Left ventricle myocardium superior (tissue), 1 donor: ENCODE measurements at places on chromosomes 6 and 20. TPM values are rescaled to one million over a fixed set of nuclear protein-coding genes. Genes with fewer than 3 reads are reported as not detected.
A peak's percentile ranks its signal among the peaks of the same experiment; 100 is the strongest.

UQCC2 gene
- 190 TPM for total RNA-seq

ADGRF5 gene
- total RNA-seq = 45.9 TPM

TCFL5 gene
- 6.1 TPM for total RNA-seq

THBS2 gene
- 10.7 TPM for total RNA-seq

APOM gene
- total RNA-seq = 2.4 TPM

NKAIN4 gene
- not detected for total RNA-seq

IRF4 gene
- 0.32 TPM for total RNA-seq

DNA sequence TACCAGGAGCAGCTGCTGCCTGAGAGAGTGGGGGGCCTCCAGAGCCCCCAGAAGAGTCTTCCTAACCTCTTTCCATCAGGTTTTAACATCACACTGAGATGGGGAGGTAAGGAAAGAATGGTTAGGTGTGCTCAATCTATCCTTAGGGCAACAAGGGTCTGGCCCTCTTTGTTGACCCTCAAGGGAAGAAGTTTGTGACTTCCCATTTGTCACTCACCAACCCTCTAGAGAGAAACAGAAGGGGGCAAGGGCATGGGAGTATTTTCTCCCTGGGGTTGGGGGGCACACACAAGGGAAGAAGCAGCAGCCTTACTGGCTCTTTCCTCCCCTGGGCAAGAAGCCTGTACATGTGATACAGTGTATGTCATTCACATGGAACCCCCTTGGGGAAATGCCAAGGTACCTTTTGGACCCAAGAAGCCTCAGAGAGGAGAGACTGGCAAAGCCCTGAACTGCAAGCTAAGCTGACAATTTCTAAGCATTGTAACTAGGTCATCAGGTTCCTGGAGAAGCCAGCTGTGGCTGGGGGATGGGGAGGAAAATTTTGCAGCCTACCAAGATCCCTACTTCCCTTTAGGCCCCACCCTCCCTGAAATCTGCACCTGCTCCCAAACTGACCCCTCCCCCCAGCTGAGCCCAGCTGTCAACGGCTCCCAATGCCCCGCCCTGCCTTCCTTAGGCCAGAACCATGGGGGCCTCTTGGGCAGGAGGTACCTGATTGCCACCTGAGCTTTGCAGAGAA is 14.5 kb downstream of the BCL2L1 start:
- peak; percentile 69 for DNase-seq

DNA sequence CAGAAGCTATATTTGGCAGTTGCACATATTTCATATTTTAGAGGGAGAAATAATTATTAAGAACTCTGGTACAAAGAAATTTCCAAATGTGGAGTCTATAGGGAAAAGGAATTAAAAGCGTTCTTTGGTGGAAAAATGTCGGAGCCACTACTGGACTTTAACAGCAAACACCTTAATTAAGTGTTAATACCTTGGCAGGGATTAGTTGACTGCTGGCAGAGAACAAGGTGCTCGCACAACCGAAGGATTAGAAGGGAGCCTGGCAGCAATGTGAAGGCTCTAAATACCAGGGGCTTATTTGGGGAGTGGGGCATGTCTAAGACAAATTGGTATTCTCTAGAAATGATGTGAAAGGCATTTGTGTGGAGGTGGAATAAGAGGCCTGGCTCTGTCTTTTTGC is 98.9 kb downstream of the PAK5 start:
- DNase-seq = no peak

GRCh38 chr20:7085467-7085866 is 318.0 kb downstream of the BMP2 start:
- no peak for DNase-seq

- no peak for DNase-seq
These were observed at the start of gene TLDC2 for GRCh38 chr20:36875702-36876472. TSS of gene TLDC2 (plus strand) at chr20:36876138. CDS start at chr20:36876175, 37 bp downstream.

GRCh38 chr20:48230216-48230615 is 444.9 kb upstream of the SULF2 start:
- DNase-seq = no peak

DNA sequence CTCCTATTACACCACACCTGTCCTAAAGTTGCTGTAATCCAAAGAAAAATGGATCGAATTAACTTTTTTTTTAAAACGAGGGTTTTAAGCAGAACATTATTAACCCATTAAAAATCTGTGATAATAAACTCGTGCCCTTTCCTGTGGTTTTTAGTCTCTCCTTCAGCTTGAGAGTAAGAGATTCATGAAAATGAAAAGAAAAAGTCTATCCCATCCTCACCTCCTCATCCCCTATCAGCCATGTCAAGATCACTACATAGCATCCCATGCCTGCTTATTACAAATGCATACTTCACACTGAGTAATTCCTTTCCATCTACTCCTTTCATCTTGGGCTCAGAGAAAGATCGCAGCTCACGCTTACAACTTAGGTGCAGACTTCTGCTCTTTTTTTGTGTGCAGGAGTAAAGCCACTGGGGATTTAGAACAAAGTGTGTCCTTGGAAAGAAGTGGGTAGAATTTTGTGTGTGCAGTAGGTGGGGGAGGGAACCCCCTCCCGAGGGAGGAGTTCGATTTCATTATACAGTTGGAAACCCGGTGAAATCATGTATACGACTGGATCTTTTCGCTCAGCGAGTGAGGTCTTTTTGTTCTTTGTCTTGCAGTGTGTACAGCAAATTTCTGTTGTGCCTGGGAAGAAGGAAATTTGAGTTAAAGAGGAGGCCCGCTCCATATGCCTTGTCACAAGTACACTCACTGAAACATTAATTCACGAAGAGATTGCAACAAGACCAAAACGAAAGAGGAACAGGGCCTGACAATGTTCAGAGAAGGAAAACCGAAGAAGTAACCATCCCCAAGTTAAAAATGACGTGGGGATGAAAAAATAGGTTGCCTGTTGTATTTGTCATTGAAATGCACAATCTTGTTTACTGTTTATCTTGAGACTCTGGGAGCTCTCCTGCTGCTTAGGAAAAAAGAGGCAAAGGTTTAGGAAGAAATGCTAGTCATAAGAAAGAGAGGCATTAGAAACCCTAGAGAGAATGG is 146.5 kb upstream of the ZNF217 start:
- no peak for DNase-seq

- no peak for DNase-seq
These were observed 610.7 kb downstream of the QKI start for GRCh38 chr6:164025180-164025579.

DNA sequence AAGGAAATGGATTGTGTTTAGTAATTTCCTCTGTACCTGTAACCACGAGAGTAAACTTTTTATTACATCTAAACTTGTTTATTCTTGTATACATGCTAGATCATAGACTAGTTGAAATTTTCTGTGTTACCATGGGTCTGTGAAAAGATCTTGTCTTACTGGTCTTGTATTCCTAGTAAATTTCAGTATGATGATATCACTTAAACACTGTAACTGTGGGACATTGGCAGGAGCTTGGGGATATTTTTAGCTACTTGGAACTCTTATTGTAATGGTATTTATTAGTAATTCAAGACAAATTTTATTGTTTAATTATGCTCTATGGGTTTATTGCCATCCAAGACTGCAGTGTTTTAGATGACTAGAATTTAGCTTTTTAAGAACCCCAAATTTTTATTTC is 25.9 kb upstream of the TULP4 start:
- no peak for DNase-seq

GRCh38 chr20:33838035-33838864 is 27.1 kb downstream of the CHMP4B start:
- DNase-seq = no peak
